ENCODE measurements at places on chromosomes 2 and 18.

DNA sequence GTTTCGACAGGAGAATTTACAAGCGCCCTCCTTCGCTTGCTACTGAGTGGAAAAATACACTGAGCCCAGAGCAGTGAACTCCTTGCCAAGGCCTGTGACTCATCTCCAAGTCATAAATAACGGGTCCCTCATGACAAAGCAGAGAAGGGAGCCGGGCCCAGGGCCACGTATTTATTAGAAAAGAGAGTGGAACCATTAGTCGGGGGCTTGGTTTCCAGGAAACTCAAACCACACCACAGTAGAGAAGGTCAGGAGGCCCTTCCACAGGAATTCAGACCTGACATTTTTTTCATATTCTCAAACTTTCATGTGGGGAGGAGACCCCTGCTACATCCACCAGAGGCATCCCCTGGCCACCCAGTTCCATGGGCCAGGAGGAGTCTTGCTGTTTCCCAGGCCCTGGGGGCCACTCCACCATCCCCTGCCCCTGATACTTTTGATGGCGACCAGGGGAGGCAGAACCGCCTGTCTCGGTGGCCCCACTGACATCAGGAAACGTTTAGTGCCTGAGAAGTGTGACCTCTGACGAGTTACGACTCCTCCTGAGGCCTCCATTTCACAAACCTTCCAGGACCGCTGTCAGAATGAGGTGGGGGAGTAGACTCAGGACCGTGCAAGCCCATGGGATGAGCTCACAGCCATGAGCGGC lies 289.7 kb downstream of the DYSF start:
- peak; percentile 29 for DNase-seq

- DNase-seq = no peak
These were observed 100.0 kb upstream of the DTNA start for GRCh38 chr18:34609986-34610648.

DNA sequence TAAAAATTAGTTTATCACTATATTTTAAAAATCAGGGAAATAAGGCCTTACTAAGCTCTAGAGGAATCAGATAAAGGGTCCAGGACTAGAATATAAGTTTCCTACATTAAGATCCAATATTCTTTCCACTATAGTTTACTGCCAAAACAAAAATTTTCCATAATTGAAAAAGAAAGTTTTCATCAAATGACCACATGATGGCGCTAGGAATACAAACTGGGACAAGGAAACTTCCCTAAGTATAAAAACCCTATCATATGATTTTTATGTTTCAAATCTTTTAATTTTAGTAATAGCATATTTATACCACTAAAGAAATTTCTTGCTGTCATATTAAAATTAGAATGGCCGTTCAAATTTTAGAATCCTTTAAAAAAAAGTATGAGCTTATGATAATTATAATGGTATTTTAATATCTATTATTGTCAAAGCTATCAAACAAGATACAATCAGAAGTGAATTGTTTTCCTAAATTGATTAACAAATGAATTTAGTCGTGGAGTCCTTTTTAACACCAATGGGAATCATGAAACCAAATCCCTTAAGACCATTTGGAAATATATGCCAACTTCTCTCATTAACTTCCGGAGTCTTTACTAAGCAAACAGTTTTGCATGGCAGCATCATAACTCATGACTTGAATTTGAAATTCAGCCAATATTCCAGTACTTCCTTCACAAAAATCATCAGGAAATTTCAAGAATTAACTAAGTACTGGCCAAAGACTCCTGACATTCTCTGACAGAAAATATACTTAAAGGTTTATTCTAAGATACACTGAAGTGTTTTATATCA lies 70.3 kb downstream of the SCN1A start:
- DNase-seq = peak; percentile 39

GRCh38 chr2:177894546-177894945 lies 178.0 kb downstream of the PDE11A start:
- DNase-seq = no peak

GRCh38 chr2:163343316-163343715 lies 392.5 kb downstream of the FIGN start:
- no peak for DNase-seq

DNA sequence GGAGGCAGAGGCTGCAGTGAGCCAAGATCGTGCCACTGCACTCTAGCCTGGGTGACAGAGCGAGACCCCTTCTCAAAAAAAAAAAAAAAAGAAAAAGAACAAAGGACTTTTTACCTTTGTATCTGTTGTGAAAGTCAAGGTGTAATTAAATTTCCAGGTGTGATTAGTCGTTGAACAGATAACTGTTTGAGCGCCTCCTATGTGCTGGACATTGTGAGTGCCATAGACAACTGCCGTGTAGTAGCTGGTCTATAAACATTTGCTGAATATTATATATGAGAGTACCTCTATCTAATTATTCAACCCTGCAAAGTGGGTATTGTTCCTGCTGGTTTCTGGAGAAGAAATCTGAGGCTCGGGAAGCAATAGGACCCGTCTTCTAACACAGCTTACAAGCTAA lies 71.8 kb downstream of the ASAP2 start:
- DNase-seq = no peak

DNA sequence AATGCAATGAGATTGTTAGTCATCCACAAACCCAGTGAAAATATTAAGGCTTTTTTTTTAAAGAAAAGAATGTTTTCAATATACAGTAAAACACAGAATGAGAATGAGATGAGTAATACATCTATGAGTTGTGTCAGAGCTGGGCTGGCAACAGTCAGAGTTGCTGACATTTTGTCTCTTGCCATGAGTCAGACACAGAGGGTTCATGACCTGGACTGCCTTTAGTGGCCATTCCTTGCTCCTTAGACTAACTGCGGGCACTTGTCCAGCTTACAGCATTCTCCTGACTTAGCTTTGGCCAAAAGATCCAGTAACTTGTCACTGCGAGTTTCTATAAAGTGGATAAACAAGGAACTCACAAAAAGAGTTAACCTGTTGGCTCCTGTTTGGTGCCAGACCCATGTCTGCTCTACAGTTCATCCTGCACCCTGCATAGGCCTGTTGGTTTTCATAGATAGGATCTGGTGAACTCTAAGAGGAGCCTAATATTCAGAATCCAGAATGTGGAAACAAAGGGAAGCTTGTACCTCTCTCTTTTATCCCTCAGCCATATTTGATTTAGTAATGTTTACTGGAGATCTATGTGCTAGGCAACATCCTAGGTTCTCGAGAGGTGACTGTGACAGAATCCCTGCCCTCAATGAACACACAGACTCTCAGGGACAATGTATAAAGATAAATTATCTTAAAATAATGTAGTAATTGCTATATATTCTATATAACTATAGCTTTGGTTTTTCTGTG lies 391.5 kb upstream of the VWC2L start:
- DNase-seq = no peak

- no peak for DNase-seq
These were observed 74.3 kb downstream of the HRH4 start for GRCh38 chr18:24534737-24535136.

- DNase-seq = no peak
These were observed 243.5 kb downstream of the ASXL3 start for GRCh38 chr18:33821503-33821902.

- peak; percentile 60 for DNase-seq
These were observed 10.9 kb downstream of the ANKRD23 start for GRCh38 chr2:96832754-96833507.

DNA sequence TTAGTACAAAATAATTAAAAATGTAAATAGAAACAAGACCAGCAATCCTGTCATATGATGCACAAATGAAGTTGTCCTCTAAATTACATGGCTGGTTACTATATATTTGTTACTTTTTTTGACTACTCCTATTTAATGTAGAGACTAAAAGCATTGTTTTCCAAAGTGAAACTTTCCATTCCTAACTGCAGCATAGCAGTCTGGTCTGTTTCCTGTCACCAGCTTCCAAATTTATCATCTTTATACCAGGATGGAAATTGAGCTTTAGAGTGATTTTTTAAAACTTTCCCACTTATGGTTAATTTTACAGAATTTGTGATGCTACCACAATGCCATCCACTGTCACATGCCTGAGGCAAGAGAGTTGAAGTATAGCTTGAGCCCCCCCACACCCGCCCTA lies 33.5 kb upstream of the RAB27B start:
- no peak for DNase-seq

DNA sequence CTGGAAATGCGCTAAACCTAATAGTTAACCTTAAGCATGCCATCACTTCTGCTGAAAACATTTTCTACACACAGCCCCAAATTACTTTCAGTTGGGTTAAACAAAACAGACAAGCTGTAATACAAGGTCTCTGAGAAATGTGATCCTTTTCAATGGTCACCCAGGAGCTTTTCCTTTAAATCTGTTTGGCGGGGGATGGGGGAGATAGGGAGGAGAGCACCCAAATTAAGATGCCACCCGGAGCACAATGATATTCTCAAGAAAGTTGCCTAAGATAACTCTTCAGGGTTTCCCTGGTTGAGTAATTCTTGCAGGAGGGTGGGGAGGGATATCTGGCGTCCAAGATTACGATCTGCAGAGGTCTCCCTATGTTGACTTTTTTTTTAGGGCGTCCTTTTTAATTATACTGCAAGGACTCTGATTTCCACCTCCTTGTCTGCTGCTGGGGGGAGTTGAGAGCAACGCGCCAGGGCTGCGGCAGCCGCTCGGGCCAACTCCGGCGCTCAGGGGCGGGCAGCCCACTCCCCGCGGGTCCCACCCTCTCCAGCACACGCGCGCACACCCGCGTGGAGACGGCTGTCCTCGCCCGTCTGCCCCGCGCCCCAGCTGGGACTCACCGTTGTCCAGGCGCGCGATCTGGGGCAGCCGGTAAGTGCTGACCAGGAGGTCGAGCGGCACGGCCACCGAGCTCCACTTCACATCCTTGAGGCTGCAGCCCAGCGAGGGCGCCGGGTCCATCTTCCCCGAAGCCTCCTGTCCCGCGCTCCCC lies 807 bp downstream of the GAREM1 start:
- DNase-seq = peak; percentile 40

- no peak for DNase-seq
These were observed 1.4 kb upstream of the TTL start for GRCh38 chr2:112480530-112481049.

GRCh38 chr2:116696903-116697302 lies 1117.6 kb upstream of the DDX18 start:
- no peak for DNase-seq

GRCh38 chr2:95030496-95030895 lies 5.0 kb downstream of the MAL start:
- no peak for DNase-seq

DNA sequence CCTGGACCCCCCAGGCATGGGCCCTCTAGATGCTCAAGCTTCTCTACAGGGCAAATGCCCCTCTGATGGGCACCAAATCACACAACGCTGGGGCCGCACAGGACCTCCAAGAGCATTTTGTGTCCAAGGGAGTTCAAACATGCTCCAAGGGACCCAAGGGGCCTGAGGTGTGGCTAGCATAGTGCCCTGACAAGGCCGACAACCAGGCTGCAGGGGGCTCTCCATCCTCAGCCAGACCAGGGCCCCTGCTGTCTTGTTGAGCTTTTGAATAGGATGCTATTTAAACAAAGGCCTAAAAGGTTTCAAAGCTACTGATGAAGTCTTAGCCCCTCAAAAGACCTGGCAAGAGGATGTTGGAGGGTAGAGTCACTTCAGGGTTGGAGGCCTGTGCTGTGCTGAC lies 33.1 kb downstream of the EN1 start:
- no peak for DNase-seq

DNA sequence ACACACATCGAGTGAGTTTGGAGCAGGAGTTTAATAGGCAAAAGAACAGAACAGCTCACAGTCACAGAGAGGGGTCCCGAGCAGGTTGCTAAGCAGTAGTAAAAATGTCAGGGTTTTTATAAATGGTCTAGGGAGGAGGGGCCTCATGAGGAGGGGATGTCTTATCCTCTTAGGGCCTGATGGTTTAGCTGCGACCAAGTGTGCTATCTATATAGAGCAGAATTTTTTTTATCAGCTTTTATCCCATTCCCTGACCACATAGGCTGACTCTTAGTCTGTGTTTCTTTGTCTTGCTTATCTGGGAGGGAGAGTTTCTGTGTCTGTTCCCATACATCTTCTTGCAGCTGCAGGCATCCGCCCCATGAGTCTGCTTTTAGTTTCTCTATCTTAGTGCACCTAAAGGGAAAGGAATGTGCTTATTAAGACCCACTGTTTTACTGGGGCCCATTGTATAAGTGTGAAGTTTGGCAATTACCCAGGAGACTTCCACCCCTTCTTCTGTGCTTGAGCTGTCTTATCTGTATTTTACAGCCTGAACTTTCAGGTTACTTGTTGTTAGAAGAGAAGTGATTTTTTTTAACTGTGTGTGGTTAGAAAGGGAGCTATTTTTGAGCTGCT lies 30.4 kb upstream of the GMCL1 start:
- no peak for DNase-seq

DNA sequence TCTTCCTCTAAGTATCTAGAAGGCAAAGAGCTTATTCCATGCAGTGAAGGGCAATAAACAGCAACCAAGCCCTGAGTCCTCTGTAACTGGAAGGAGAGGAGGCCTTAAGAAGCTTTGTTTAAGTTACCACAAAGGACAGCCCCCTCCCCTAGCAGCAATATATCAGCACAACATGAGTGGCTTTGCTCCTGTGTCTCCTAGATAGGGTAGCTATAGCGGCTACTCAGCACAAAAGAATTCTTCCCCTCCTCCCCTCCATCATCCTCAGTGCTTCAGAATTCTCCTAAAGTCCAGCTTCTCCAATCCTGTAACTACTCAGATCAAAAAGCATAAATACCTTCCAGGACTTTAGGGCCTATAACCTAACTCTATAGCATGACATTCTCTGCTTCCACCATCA lies 16.5 kb downstream of the SUMO1 start:
- DNase-seq = no peak

GRCh38 chr2:47389692-47390091 lies 13.3 kb upstream of the MSH2 start:
- DNase-seq = no peak

DNA sequence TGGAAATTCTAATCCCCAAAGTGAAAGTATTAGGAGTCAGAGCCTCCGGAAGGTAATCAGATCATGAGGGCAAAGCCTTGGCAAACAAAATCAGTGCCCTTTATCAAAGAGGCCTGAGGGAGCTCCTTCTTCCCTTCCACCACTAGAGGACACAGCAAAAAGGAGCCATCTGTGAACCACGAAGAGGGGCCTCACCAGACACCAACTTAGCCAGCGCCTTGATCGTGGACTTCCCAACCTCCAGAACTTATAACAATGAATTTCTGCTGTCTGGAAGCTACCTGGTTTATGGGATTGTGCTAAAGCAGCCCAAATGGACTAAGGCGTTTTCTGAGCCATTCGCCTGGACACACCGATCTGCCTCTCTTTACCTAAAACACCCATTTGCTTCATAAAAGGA lies 133.1 kb downstream of the EIPR1 start:
- no peak for DNase-seq

DNA sequence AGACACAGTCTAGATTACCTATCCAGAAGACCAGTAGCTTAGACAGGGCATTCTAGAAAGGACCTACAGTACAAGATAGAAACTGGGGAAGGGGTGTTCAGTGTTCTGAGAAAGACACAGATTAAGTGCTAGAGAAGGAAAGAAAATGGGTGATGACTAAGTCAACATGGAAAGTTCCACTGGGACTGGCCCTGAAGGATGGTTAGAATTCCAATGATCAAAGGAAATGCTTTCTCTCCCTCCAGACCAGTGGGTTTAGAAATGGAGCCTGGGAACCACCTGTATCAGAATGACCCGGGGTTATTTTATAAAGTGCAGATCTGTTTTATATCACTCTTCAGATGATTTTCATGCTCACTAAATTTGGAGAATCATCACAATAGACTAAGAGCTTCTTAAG lies 5.8 kb upstream of the COLEC12 start:
- no peak for DNase-seq

Data from cerebellar cortex (tissue), 1 donor.